Tongue (tissue), 3 donors: ENCODE measurements at places on chromosomes 4 and X.
A peak's percentile ranks its signal among the peaks of the same experiment; 100 is the strongest.

DNA sequence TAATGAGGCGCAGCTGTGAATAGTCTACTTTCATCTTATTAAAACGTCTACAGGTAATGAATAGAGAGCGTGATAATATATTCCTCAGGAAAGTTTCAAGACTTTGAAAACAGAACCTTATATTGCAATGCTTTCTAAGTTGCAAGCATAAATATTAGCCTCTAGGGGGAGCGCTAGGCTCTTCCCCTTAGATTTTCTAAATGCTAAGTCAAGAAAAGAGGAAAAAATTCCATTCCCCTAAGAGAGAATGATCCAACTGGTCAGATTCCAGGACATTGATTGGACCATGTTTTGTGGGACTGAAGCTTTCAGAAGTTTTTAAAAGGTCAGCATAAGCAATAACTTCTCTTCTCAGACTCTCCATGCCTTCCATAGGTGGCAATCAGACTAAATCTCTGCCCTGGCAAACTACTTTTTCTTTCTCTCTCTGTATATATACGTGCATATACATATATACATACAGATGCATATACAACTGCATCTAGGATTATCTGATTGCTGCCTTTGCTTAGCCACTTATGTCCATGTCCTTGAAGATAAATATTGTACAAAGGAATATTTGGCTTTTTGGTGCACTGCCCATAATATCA, 492.9 kb downstream of the INPP4B start:
- peak; percentile 83 for DNase-seq

DNA sequence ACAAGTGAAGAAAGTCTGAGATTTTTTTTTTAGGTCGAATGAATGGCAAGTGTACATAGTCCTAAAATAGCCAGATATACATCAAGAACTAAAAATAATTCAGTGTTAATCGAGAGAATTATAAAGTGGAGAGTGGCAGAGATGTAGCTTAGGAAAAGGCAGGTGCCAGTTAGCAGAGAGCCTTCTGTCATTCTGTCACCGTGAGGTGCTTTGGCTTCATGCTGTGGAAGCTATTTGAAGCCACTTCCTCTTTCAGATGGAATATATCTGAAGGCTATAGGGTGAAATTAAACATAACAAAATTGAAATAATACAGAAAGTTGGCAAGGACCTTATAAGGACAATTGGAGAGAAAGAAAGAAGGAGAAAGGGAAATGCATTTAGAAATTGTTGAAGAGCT, 756.3 kb downstream of the CCSER1 start:
- DNase-seq: no peak

GRCh38 chrX:68912113-68912512, 83.3 kb downstream of the EFNB1 start:
- peak; percentile 32 for DNase-seq

DNA sequence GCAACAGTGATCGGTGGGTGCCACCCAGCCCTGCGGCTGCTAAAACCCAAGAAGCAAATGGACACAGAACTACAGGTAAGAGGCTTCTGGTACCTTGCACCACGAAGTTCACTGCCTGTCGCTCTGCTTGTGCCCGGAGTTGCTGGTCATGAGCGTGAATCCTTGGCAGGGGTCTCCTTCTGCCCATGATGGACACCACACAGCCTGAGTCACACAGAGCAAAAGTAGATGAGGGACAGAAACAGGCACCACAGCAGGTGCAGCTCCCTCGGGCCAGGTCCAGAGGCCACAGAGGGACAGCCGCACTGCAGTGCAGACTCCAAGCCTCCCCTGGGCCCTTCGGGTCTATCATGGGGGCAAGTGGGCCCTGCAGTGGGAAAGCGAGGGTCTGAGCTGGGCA, 22.4 kb downstream of the NAT8L start:
- no peak for DNase-seq

DNA sequence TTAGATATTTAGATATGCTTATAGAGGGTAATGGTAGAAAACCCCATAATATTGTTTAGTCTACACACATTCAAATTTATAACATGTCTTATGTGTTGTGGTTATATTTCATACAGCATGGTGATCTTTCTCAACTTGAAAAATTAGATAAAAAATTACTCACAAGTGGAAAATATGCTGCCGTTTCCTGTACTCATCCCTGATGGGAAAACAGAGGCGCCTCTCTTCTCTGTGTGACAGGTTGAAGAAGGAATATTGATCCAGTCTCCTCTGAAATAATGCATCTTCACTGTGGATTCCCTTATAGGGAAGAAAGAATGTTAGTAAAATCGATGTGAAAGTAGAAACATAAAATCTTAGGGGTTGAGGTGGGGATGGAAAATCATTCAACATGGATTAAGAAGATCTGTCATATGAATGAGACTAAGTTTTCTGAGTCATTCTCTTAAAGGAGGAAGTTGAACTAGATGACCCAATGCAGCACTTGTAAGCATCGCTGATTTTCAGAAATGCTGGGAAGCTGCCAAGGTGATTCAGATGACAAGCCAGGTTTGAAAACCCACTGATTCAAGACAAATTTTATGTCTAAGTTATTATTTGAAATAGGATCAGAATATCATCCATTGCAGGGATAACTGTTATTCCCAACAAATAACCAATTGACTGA, 70.7 kb downstream of the ANKRD50 start:
- peak; percentile 29 for DNase-seq

DNA sequence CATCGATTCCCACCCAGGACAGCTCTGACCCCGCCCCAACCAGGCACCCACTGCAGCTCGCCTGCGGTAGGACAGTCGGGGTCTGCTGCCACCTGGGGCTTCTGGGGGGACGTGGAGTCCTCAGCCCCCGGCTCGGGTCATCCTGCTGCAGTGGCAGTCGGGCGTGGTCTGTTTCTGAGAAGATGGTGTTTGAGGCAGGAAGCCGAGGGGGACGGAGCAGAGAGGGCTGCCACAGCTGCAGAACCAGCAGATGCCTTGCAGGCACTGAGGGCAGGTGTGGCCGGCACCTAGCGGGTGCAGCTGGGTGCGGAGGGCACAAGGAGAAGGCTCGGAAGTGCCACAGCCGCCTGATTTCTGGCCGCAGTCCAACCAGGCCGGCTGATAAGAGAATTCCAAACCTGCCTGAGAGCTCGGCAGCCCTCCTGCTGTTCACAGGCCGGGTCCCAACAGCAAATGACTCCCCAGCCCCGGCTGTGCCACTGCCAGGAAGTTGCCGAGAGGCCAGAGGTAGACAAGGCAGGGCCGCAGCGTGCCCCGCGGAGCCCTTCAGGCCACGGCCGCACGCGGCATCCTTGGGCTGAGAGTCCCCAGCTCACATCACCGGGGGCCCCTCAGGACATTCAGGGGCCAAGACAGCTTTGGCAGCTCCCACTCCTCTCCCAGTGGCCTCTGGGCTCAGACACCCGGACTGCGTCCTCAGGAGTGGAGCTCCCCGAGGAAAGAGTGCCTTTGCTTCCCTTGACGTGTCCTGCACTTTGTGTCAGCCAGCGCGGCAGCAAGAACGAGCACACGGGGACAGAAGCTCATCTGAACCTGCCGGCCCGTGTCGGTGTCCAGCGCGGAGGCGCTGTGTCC, 9.4 kb upstream of the CPLX1 start:
- no peak for DNase-seq

- no peak for DNase-seq
Observed at GRCh38 chr4:9812501-9813340, 31.3 kb downstream of the DRD5 start.

DNA sequence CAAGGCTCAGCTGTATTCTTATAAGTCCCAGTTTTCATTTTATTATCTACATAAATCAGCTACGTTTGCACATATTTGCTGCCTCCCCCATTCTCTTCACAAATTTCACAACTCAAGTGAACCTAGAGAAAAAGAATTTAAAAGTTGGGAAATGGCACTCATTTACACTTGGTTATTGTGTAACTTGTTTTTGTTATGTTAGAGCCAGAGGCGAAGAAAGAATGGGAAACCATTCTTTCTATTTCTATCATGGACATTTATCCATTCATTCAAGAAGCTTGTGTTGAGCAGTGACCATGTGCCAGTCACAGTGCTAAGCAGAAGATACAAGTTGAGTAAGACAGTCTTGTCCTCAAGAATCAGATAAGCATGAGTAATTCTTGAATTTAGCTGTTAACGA, 13.5 kb downstream of the LIAS start:
- DNase-seq: no peak

DNA sequence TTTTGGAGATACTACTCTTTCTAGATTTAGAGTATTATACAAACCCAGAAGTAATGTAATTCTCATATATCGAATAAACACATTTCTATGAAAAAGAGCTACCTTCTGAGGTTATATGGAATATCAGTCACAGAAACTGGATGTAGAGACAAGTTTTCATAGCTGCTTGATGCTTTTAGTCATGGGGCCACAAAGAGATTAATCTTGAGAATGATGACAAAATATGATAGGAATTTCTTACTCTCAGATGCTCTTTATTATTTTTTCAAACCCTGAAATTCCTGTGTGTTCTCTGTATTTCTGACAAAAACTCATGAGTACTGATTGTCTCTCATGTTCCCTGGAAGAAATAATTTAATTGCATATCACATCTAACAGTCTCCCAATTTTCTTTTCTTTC, 662.5 kb downstream of the RAPGEF2 start:
- DNase-seq: no peak

DNA sequence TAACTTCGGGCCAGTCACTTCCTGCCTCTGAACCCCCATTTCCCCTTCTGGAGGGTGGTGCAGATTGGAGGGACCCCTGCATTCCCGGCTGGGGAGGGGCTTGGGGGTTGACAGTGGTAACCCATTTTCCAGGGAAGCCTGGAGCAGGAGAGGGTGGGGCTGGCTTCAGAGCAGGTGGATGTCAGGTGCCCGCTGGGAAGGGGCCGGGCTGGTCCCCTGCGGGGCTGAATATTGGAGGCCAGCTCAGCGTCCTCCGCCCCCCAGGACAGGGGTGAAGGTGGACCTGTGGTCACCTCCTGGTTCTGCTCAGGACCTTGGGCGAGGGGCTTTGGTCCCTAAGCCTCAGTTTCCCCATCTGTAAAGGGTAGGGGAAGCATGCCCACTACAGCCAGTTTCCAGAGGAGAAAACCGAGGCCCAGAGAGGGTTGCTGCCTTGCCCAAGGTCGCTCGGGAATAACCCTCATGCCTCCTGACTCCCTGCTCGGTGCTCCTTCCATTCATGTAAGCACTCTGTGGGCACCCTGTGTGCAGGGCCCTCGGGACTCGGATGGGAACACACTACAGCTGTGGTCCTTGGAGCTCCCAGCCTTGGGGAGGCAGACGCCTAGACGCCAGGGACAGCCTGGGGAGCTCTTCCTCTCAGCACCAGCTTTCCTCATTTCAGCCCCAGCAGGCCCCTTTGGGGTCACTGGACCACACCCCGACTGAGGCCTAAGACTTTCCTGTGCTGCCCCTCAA, 683 bp downstream of the MAN2B2 start:
- DNase-seq: no peak

DNA sequence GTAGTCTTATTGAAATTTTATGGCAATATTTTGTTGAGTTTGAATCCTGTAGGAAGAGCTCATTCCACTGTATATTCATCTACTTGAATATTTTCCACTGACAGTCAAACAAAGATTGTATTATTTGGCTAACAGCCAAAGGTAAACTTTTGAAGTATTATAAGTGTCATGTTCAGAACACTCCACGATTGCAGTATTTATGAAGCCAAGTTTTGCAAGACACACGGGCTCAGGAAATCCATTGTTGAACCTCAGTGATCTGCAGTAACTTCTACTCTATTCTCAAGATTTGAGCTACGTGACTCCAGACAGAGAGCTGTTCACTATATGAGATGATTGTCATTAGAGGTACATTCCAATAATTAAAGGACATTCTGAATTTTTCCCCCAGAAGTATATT, 302.7 kb upstream of the ADGRL3 start:
- DNase-seq: peak; percentile 24

DNA sequence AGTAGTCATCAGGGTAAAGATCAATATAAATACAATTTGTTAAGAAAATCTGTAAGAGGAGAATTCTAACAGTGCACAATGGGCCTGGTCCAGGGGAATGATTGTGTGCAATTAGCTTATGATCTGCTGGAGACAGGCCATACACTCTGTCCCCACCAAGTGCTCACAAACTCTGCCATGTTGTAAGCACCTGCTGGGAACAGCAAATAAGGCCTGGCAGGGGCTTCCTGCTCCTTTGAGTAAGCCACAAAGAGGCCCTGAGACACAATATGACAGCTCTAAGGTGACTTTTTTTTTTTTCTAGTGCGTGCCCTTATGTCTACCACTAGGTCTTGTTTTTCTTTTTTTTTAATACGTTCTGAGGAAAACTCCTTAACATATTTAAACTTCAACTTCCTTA, 866.3 kb upstream of the PCDH7 start:
- no peak for DNase-seq

- no peak for DNase-seq
Observed at GRCh38 chr4:142035566-142035965, 399.2 kb downstream of the IL15 start.

- peak; percentile 49 for DNase-seq
Observed at GRCh38 chr4:112284662-112285411, 867 bp downstream of the TIFA start.

- DNase-seq: no peak
Observed at GRCh38 chr4:105306820-105307219, 160.1 kb downstream of the TET2 start.

GRCh38 chr4:165540206-165540830, 161.5 kb downstream of the CPE start:
- no peak for DNase-seq

DNA sequence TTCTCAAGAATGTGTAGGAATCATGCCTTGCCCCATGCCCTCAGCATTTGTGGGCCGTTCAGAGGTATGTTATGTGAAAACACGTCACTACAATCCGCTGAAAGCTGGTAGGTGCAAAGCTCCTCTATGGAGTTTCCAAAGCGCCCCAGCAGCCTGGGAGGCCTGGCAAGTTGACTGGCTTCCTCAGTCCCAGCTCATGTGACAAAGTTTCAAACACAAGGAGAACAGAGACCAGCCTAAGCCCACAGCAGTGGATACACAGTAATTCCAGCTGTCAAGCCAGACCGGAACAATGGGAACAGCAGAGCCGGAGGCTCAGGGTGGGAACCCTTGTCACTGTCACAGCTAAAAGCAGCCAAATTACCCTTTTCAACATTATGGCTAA, 33.5 kb downstream of the NAT8L start:
- DNase-seq: peak; percentile 11
